ENCODE measurements at places on chromosomes 7 and 10. TPM values are rescaled to one million over a fixed set of nuclear protein-coding genes. Genes with fewer than 3 reads are reported as not detected.
A peak's percentile ranks its signal among the peaks of the same experiment; 100 is the strongest.

- DNase-seq, result no peak
Observed at GRCh38 chr7:153524070-153524601, 528.1 kb upstream of the DPP6 start.

- no peak for DNase-seq
Observed at GRCh38 chr10:110324201-110324804, 19.6 kb upstream of the SMNDC1 start.

The PDE6C gene
- not detected for total RNA-seq

DNA sequence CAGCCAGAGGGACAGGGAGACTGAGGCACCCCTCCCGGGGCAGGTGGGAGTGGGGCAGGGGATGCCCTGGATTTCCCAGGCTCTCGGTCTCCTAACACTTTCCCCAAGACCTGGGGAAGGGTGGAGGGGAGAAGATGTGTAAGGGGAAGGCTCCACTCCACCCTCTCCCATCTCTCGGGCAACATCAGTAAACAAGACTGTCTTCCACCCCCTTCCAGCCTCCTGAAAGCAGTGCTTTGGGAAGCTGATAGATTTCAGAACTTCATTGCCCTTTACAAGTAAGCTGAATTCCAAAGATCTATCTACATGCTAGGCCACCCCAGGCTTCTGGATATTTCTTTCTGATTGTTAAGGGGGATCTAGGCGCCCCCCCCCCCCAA lies 3.7 kb downstream of the FLNC start:
- DNase-seq, result no peak

DNA sequence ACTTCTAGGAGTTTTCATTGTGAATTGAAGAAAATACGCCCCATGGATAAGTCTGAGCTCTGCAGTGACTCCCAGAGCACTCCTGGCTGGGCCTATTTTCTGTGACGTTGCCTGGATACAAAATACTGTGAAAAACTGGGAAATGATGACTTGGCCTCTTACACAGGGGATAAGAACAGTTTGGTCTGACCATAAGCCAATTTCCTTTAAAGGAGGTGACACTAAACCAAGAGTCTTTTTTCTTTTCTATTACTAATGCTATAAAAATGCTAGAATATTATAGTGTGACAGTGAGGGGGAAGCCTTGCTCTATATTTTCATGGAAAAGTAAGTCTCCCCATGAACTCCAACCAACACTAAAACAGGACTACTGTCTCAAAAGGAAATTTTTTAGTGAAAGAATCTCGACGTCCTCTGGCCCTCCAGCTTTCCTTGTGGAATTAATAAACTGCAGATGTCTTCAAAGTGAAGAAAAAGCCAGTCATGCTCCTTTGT lies 45.5 kb downstream of the MYOF start:
- DNase-seq, result peak; percentile 92
